ENCODE measurements at places on chromosomes 6 and 20.

DNA sequence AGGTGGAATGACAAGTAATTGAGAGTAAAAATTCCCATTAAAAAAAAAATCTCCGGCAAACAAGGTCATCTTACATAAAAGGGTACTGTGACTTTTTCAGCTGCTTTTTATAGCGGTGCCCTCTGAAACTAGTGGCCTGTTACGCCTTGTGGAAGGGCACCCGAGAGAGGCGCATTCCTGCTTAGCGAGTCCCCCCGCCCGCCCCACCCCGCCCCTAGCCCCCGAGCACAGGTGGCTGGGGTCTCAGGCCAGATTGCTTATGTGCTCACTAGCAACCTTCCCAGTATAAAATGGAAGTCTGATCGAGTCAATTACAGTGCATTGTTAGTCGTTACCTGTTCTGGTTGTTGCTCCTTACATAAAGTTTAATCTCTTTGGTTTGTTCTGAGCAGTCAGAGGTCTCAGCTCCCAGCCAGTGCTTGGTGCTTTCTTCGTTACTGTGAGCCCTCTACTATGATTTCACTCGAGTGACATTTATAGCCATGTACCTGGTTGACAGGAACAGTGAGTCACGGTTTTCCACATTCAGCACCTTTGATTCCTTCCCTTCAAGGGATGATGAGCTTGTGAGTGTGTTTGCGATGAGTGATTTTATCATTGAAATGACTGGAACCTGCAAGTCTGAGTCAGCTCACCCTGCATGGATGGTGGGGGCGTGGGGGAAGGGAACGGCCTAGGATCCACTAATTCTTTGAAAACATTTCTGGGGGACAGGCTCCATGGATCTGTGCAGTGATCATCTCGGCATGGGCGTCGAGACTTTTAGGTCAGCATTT is 47.6 kb downstream of the ZDHHC14 start:
- DNase-seq: no peak

GRCh38 chr6:166722785-166723184 is 95.7 kb upstream of the RPS6KA2 start:
- DNase-seq: no peak

DNA sequence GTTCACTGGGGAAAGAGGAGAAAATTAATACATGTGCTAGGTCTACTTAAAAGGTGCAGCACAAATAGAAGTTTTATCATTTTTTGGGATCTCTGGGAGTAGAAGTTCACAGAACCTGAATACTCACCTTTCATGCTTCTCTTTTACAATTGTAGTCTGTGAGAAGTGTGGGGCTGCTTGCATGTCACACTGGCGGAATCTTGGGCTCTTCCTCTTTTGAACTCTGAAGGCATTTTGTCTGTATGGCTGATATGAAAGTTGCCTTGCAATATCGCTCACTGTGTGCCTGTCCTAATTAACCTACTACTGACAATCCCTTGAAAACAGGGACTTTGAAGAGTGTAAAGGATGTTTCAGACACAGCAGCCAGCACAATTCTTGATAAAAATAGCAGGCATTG is 65.9 kb upstream of the CLDN20 start:
- no peak for DNase-seq

GRCh38 chr6:11785774-11786579 is 7.4 kb upstream of the ADTRP start:
- no peak for DNase-seq

DNA sequence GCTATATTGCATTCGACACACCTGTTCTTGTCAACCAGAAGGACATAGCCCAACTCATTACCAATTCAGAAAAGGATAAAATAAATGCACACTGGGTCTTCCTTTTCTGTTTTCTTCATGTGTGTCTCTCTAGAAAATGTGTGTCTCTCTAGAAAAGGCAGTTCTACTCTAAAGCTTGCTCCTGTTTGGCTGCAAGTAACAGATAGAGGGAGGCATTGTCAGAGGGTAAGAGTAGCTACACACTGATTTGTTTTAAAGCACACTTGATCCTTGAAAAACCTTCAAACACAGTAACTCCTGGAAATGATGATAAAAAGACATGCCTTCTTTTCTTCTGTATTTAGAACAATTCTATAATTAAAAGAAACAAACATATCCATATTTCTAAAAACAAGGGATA is 21.3 kb downstream of the GRM1 start:
- DNase-seq: no peak

DNA sequence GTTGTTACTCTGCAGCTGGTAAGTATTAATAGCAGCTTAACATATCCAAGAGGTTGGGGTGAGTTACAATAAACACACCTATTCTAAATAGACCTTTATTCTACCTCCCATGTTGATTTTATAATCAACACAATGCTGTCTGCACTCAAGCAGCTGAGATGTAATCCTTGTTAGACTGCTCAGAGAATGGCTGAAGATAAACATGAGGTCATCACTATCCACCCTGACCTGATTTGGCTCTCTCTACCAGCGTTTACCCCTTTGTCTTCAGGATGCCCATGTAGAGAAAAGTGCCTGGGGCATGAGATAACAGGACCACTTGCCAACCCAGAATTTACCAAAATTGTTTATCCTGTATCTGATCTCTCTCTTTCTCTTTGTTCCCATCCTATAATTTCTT is 220.7 kb upstream of the DEFB112 start:
- no peak for DNase-seq

All from stimulated activated CD8-positive, alpha-beta memory T cell treated with anti-CD3 and anti-CD28 coated beads, Interleukin-2, amount 100 ng/mL, for 1 hour (primary cell).